ENCODE measurements at places on chromosomes 5 and 9. TPM values are rescaled to one million over a fixed set of nuclear protein-coding genes. Genes with fewer than 3 reads are reported as not detected.

BNC2 gene
- 40.8 TPM for total RNA-seq

ZNF454 gene
- total RNA-seq = 5.3 TPM

INSL4 gene
- total RNA-seq = not detected

SYK gene
- total RNA-seq = 21.0 TPM

GOLGA2 gene
- 204 TPM for total RNA-seq

FAM81B gene
- not detected for total RNA-seq

PCBD2 gene
- total RNA-seq = 6.7 TPM

IFNA5 gene
- not detected for total RNA-seq

PCDHB12 gene
- total RNA-seq = not detected

PSAT1 gene
- 12.0 TPM for total RNA-seq

TBC1D2 gene
- total RNA-seq = 36.4 TPM

DNA sequence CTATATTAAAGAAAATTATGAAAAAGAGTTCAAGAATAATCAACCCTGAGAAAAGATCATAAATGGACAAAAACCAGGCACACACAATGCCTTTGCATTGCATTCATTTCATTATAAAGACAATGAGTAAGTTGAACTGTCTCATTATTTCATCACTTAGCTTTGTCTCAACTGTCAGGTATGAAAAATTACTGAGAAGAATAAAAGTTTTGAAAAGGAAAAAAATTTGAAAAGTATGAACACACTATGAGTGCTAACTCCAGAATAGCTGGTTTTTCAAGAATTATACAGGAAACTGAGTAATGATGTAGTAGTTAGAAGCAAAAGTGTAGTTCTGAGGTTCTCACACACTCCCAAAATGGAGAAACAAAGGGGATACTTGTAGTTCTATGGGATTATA, 16.3 kb upstream of the ANXA1 start:
- no peak overlapping the region for H3K27ac ChIP-seq
- H3K27me3 ChIP-seq = no peaks in the 10 kb centered on the region
- H3K4me3 ChIP-seq = no peak overlapping the region
- no peaks in the 10 kb centered on the region for H3K36me3 ChIP-seq

- no peaks in the 10 kb centered on the region for H3K27me3 ChIP-seq
- no peak overlapping the region for H3K4me3 ChIP-seq
- DNase-seq = peak; percentile 34
- no peaks in the 10 kb centered on the region for H3K36me3 ChIP-seq
- H3K4me1 ChIP-seq = no peaks in the 10 kb centered on the region
- H3K27ac ChIP-seq = no peak overlapping the region
These were observed 405.4 kb upstream of the ACTBL2 start for GRCh38 chr5:57887851-57888621.

- DNase-seq = no peak
- no peak overlapping the region for H3K27ac ChIP-seq
- H3K27me3 ChIP-seq = no peaks in the 10 kb centered on the region
- H3K4me1 ChIP-seq = peaks cover 8% of the 10 kb centered on the region
These were observed 31.7 kb downstream of the HSDL2 start for GRCh38 chr9:112411626-112412027.

DNA sequence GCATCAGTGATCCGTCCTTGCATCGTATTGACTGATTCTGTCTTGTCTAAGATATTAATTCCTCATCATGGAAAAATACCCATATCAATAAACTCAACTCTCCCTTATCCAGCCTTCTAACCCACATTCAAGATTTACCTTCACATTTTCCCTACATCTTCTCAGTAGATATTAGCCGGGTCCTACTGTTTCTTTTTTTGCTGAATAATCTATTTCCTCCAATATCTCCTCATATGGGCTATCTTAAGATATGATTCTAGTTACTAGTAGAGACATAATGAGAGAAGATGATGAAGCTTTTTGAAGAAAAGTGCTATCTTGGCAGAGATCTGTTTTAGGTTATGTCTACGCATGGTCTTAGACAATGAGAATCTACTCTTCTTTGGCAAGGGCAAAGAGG, 785.8 kb downstream of the BRINP1 start:
- no peaks in the 10 kb centered on the region for H3K27me3 ChIP-seq
- H3K4me3 ChIP-seq = no peak overlapping the region
- no peaks in the 10 kb centered on the region for H3K4me1 ChIP-seq
- no peak overlapping the region for H3K27ac ChIP-seq
- DNase-seq = no peak
- no peaks in the 10 kb centered on the region for H3K36me3 ChIP-seq

DNA sequence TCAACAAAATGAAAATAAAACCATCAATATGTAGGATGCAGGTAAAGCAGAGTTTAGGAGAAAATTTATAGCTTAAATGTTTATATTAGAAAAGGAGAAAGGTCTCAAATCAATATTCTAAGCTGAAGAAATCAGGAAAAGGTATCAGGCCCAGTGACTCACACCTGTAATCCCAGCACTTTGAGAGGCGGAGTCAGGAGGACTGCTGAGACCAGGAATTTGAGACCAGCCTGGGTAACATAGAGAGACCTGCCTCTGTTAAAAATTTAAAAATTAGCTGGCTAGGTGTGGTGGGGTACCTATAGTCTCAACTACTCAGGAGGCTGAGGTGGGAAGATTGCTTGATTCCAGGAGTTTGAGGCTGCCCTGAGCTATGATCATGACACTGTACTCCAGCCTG, 32.2 kb downstream of the CCDC69 start:
- H3K27ac ChIP-seq = no peak overlapping the region
- H3K36me3 ChIP-seq = peaks cover 44% of the 10 kb centered on the region
- no peak for DNase-seq
- H3K4me1 ChIP-seq = no peaks in the 10 kb centered on the region
- no peaks in the 10 kb centered on the region for H3K27me3 ChIP-seq

- H3K27me3 ChIP-seq = peaks cover 53% of the 10 kb centered on the region
- H3K4me3 ChIP-seq = no peak overlapping the region
- no peaks in the 10 kb centered on the region for H3K36me3 ChIP-seq
- DNase-seq = peak; percentile 62
- peaks cover 23% of the 10 kb centered on the region for H3K4me1 ChIP-seq
These were observed 3.3 kb downstream of the ASTN2 start for GRCh38 chr9:117411547-117411946.

GRCh38 chr5:35884773-35885172, 28.1 kb downstream of the IL7R start:
- H3K27ac ChIP-seq = no peak overlapping the region
- DNase-seq = no peak
- H3K4me3 ChIP-seq = no peak overlapping the region
- no peaks in the 10 kb centered on the region for H3K27me3 ChIP-seq

GRCh38 chr5:72499730-72500129, 7.5 kb downstream of the ZNF366 start:
- H3K4me3 ChIP-seq = no peak overlapping the region
- H3K27ac ChIP-seq = peak overlapping the region; percentile 35
- no peaks in the 10 kb centered on the region for H3K36me3 ChIP-seq
- no peak for DNase-seq
- no peaks in the 10 kb centered on the region for H3K27me3 ChIP-seq
- no peaks in the 10 kb centered on the region for H3K4me1 ChIP-seq

DNA sequence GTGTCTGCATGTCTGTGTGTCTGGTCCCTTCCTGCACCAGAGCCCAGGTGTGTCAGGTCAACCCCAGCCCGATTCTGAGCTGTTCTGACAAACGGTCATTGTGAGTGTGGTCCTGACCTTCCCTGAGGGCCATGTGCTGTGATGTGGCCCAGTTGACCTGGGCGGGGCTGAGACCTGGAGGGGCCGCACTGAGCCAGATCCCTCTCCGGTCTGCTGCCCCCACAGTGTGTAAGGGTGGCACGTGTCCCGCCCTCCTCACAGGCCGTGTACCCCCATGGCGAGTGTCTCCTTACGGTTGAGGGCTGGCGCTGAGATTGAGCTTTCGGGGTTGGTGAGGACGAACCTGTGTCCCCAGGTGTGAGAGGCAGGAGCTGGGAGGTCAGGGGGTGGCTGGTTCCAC, 136.5 kb downstream of the MRPL36 start:
- peaks cover 18% of the 10 kb centered on the region for H3K4me1 ChIP-seq
- peaks cover 5% of the 10 kb centered on the region for H3K27me3 ChIP-seq
- no peaks in the 10 kb centered on the region for H3K36me3 ChIP-seq
- no peak overlapping the region for H3K4me3 ChIP-seq
- no peak overlapping the region for H3K27ac ChIP-seq
- DNase-seq = no peak

DNA sequence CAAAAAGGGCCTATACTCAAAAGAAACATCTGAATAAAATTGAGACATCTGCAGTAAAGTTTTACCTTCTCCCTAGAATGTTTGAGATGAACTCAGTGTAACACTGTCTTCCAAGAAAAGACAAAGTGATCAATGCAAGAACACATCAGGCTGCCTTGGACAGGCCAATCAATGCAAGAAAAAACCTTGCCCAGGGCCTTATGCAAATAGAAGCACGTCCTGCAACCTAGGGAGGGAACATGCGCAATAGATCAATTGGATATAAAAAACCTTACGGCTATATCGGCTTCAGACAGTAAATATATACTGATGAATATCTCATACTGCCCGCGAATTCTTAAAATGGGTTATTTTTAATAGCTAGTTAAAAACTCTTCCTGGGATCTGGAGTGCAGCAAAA, 66.4 kb upstream of the POU5F2 start:
- no peaks in the 10 kb centered on the region for H3K4me1 ChIP-seq
- no peak overlapping the region for H3K4me3 ChIP-seq
- DNase-seq = no peak
- no peaks in the 10 kb centered on the region for H3K36me3 ChIP-seq

DNA sequence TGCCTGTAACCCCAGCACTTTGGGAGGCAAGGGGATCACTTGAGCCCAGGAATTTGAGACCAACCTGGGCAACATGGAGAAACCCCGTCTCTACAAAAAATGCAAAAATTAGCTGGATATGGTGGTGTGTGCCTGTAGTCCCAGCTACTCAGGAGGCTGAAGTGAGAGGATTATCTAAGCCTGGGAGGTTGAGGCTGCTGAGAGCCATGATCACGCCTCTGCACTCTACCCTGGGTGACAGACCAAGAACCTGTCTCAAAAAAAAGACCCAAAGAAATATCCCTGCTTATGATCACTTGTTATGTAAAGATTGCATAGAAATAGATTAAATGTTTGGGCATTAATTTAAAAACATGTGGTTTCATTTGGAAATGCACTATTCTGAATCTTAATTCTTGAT, 125.1 kb downstream of the UGCG start:
- H3K27me3 ChIP-seq = no peaks in the 10 kb centered on the region
- H3K36me3 ChIP-seq = no peaks in the 10 kb centered on the region
- DNase-seq = no peak
- no peak overlapping the region for H3K4me3 ChIP-seq
- no peaks in the 10 kb centered on the region for H3K4me1 ChIP-seq

- H3K36me3 ChIP-seq = no peaks in the 10 kb centered on the region
- H3K27me3 ChIP-seq = no peaks in the 10 kb centered on the region
- H3K4me1 ChIP-seq = no peaks in the 10 kb centered on the region
- H3K4me3 ChIP-seq = no peak overlapping the region
- no peak for DNase-seq
- no peak overlapping the region for H3K27ac ChIP-seq
These were observed 50.9 kb upstream of the STARD4 start for GRCh38 chr5:111563031-111563822.

DNA sequence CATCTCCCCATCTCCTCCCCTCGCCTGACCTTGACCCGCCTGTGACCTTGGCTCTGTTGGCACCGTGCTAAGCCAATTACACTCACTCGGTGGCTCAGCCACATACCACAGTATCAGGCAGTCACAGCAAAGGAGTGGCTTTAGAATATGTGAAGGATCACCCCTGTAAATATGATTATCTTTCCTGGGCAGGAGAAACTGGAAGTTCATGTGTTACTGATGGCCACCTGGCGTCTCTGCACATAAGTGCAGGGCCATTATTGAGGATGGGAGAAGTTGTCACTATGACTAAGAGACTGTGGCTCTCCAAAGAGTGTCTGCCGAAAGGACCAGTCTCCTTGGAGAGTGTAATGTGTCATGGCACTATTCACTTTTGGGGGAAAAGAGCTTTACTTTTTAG, 116.9 kb upstream of the S1PR3 start:
- no peak overlapping the region for H3K4me3 ChIP-seq
- H3K36me3 ChIP-seq = no peaks in the 10 kb centered on the region
- no peak overlapping the region for H3K27ac ChIP-seq
- DNase-seq = no peak

- no peaks in the 10 kb centered on the region for H3K36me3 ChIP-seq
- H3K27ac ChIP-seq = peak overlapping the region; percentile 87
- DNase-seq = no peak
- H3K4me3 ChIP-seq = peak overlapping the region; percentile 66
These were observed 476 bp upstream of the DTWD2 start for GRCh38 chr5:118988866-118989180.

- DNase-seq = no peak
- H3K4me1 ChIP-seq = no peaks in the 10 kb centered on the region
- no peaks in the 10 kb centered on the region for H3K36me3 ChIP-seq
- H3K27me3 ChIP-seq = no peaks in the 10 kb centered on the region
- H3K4me3 ChIP-seq = no peak overlapping the region
These were observed 158.7 kb upstream of the HMHB1 start for GRCh38 chr5:143653256-143653655.

DNA sequence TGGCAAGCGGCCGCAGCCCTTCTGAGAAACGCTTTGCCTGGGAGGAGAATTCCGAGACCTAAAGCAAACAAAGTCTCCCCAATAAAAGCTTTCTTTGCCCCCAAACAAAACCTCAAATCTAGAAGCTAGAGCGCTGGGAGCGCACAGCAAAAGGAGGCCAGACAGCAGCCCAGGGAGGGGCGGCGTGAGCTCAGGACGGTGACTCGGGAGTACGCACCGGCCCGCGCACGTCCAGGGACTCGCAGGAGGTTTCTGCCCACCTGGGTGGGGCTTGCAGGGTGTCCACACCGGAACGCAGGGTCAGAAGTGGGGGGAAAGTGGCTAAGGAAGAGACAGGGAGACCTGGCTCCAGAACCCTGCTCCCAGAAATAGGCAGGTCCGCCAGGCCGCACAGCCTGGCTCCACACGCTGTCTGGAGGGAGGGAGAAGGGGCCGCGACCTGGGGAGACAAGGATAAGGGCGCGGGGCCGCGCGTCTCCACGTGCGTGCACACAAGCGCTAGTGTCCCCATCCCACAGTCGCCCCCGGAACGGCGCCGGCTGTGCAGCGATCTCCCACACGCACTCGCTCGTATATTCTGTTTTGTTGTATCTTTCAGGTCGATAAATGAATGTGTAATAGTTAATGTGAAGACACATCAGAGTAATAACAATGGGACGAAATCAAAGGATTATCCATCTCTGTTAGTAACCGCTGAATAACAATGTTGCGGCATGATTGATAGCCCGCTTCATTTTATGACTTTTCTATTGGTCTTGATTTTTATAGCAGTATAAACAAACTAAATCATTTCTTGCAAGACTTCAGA, 2.3 kb upstream of the OTP start:
- no peaks in the 10 kb centered on the region for H3K36me3 ChIP-seq
- no peak overlapping the region for H3K4me3 ChIP-seq
- H3K4me1 ChIP-seq = peaks cover 77% of the 10 kb centered on the region
- no peak for DNase-seq

DNA sequence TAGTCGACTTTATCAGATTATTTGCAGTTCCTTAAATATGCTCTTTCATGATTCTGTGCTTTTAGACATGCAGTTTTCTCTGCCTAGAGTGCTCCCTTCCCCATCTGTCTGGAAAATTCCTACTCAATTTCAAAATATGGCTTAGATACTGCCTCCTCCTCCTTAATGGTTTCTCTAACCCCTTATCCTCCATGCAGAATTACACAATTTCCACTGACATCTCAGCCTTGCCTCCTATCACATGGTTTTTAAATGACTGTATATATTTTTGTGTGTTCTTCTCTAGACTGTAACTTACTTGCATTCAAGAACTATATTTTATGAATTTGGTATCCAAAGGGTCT, 85.2 kb downstream of the SLC44A1 start:
- DNase-seq = no peak
- H3K27me3 ChIP-seq = no peaks in the 10 kb centered on the region
- H3K36me3 ChIP-seq = no peaks in the 10 kb centered on the region
- H3K27ac ChIP-seq = no peak overlapping the region
- H3K4me3 ChIP-seq = no peak overlapping the region
